ENCODE measurements at places on chromosomes 2 and 18.
A peak's percentile ranks its signal among the peaks of the same experiment; 100 is the strongest.

DNA sequence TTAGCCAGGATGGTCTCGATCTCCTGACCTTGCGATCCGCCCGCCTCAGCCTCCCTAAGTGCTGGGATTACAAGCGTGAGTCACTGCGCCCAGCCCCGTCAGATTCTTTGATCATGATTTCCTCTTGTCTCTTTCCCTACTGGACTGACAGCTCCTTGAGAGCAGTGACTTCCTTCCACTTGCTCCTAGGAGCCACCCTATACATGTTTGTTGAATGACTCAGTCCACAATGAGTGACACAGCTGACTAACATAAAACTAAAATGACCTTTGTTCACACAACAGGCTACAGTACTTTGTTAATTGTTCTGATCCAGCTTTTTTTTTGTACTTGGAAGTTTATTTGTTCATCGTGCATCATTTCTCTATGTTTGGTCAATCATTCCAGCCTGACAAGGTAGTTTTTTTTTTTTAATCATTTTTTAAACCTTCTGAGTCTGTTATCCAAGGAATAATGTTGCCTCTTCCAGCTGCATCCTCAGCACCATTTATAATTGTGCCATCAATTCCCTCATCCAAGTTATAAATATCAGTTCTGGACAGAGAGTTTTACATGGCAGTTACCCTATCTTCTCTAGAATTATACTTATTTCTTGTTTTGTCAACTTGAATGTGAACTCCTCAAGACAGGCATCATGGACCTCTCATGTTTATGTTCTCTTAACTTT lies 42.9 kb upstream of the TUBA3E start:
- no peak for DNase-seq

- no peak for DNase-seq
Measured at GRCh38 chr2:23414871-23415270, 29.9 kb downstream of the KLHL29 start.

- DNase-seq, result peak; percentile 52
Measured at GRCh38 chr2:161391737-161392506, 24.2 kb upstream of the TBR1 start.

- DNase-seq, result no peak
Measured at GRCh38 chr2:57622009-57622408, 424.6 kb upstream of the VRK2 start.

DNA sequence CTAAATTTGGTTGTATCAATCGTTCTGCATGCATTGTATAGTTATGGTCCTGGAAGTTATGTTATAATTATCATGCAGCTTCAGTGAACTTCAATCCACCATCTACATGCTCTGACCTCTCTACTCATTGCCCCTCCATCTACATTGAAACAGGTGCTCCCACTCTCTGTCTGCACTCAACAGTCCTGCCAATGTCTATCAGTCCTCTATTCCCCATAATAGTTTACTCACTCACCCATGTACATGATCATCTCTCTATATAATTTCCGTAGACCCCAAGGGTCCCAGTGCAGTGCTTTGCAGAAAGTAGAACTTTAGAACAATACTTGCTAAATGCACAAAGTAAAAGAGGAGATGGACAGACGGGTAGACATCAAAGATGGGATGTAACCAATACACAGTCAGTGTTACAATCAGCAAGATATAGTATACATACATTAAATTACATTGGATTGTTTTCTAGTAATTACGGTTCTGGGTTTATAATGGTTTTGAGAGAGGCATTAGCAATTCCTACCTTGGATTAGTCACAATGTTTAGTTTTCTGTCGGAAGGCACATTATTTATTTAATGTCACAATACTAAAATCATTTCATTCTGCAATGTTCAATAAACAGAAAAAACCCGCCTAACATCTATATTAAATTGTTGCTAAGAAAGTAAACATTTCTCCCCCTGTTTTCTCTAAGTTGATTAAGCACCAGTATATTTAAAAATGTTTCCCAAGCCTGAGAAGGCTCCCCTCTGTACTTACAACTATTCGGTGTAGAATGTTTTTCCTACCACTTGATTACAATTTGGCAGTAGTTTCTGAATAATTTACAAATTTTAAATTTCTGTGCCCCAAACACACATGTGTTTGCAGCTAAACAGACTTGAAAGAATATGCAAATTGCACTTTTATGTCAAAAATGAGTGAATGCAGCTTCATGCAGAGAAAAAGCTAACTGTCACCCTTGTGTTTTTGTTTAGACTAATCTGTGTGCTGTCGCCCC lies 94.4 kb upstream of the SIX2 start:
- DNase-seq, result no peak

GRCh38 chr2:30986231-30986580 lies 152.0 kb downstream of the GALNT14 start:
- no peak for DNase-seq

- no peak for DNase-seq
Measured at GRCh38 chr2:96175951-96176350, 30.7 kb upstream of the DUSP2 start.

GRCh38 chr2:118983133-118983532 lies 41.1 kb downstream of the MARCO start:
- DNase-seq, result no peak

DNA sequence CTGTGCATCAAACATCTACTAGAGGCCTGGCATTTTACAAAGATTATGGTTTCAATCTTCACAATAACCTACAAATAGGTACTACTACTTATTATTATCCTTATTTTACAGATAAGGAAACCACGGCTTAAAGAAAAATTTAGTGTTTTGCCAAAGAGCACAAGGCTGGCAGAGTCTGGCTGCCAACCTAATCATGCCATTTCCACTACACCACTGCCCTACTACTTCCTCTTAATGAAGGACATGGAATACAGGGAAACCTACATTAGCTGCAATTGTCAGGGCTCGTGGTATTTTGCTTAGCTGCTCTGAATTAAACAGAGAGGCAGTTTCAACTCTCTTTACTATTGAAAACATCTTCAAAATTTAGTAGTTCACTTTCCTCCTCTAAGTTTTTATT lies 5.9 kb downstream of the MBOAT2 start:
- DNase-seq, result no peak

DNA sequence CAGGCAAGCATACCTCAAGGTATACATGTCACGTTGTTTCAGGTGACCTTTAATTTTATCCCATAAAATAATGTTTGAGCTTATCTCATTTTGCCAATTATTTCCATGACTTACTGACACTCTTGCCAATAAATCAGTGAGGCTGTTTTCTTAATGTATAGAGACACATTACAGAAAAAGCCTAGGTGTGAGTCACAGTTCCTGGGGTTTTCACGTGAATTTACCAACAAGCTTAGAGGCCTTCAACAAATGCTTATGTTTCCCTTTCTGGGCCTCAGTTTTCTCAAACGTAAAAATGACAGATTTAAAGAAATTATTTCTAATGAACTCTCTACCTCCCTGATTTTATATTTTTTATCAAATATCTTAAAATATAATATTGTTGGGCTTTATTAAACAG lies 517.5 kb upstream of the SPHKAP start:
- no peak for DNase-seq

DNA sequence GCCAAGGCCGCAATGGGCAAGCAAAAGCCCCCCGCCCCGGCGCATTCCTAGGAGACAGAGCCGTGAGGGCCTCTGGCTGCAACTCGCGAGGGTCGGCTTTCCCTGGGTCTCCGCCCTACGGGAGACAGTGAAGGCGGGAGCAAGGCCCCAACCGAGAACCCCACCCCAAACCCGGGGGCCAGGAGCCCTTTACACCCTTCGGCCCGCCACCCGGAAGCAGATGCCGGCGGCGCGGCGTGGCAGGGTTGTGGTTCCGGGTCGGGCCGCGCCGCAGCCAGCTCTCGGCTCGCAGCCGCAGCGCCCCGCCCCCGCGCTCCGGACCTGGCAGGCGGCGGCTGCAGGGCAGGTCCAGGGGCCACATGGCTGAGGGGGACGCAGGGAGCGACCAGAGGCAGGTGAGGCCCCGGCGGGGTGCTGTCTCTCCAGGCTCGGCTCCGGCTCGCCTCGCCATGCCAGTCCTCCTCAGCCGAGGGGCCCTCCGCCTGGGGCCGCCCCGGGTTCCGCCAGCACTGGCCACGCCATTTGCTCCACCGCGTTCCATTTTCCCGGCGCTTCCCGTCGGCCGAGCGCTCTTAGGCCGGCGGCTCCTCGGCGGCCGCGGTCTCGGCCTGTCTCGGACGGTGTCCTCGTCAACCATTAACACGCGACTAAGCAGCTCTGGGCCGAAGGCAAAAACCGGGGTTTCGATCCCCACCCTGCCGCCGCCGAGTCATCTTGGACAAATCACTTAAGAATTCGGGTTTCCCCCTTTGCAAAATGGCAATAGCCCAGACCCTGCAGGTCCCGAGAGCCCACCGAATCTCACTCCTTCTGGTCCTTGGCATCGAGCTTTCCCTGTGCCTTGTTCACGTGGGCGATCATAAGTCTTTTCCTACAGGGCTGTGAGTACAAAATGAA lies at the start of gene IMPACT:
IMPACT (plus strand) TSS at position 273 of the 897 bp plus-strand sequence; CDS start at position 360, 87 bp downstream.
- peak; percentile 86 for DNase-seq

DNA sequence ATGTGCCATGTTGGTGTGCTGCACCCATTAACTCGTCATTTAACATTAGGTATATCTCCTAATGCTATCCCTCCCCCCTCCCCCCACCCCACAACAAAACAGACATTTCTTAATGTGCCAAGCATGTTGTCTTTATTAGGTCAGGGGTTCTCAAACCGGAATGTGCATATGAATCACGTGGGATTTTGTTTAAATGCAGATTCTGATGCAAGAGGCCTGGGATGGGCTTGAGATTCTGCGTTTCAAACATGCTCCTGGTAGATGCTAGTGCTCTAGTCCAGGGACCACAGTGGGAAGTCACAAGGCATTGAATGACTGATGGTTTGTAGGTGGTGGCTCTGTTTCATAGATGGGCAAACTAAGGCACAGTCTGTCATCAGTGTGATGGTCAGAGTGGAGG lies 184.7 kb downstream of the SMAD7 start:
- no peak for DNase-seq

DNA sequence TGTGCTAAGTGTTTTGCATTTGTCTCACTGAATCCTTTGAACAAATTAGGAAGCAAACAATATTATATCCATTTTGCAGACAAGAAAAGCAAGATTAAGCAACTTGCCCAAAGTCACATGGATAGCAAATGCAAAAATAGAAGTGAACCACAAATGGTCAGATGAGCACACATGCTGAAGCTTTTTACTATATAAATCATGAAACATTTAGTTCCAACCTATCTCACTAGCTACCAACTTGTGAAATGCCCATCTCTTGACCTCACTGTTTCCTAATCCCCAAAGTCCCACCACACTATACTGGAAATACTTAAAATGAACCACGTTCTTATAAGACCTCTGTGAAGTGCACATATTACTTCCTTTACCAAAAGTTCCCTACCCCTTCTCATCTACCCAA lies 380.5 kb downstream of the ERBB4 start:
- DNase-seq, result no peak

DNA sequence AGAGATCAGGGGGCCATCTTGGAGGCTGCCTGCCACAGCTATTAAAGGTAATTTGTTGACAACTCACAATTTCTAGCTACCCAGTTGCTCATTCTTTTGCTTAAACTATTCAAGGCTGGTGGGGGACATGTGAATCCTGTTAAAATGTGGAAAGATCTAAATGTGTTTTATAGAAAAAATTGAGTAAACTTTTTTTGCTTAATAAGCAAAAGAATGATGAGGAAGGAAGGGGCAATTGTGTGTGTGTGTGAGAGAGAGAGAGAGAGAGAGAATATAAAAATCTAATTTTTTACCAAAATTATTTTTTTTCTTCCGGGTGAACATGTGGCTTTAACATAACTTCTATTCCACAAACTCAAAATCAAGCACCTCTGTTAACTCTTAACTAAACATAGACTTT lies 5.2 kb upstream of the IL1RL1 start:
- no peak for DNase-seq

DNA sequence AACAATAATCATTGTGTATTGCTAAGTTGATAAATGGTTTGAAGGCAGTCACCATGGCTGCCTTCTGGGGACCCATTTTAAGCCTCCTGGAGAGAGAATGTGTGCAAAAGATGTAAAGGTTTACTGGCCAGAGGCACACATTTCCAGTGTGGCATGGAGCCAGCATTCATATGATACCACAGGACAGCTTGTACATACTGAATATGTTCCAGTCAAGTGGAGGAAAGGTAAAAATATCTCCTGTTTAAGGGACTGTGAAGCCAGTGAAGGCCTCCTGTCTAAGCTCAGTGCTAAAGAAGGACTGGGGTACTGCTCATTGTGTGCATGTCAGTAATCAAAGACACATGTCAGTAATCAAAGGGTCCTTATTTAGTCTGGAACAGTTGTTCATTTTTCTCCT lies 119.2 kb downstream of the BABAM2 start:
- DNase-seq, result no peak

DNA sequence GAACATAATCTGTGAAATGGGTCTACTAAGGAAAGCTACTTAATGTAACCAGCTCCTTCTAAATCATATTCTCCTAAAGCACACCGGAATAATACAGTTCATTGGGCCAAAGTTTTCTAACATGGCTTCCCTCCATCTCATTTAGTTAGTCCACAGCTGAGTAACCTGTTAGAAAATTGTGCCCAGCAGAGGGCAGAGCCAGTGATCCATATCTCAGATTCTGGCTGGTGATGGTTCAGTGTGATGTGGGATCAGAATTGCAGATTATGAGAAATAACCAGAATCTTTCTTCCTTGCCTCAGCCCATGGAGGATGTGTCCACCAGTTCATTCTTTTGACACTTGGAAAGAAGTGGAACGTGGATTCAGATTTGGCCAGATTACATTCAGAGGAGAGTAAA lies 9.4 kb upstream of the CTLA4 start:
- peak; percentile 79 for DNase-seq

DNA sequence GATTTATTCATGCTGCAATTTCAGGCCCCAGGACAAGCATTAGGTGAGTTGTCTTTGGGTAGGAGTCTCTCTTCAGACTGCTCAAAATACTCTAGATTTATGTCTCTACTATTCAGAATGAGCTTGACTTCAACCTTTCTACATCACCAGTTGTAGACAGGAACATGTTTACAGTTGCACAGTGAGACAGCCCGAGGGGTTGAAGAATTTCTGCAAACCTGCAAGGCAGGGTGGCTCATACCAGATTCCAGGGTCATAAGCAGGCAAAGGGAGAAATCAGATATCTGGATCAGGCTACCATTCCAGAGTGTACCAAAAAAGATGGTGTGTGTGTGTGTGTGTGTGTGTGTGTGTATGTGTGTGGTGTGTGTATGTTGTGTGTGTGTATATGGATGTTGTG lies 112.4 kb downstream of the SPP2 start:
- DNase-seq, result no peak

- no peak for DNase-seq
Measured at GRCh38 chr2:147482916-147483669, 361.7 kb upstream of the ACVR2A start.

GRCh38 chr18:4748975-4749374 lies 293.9 kb upstream of the DLGAP1 start:
- DNase-seq, result no peak

DNA sequence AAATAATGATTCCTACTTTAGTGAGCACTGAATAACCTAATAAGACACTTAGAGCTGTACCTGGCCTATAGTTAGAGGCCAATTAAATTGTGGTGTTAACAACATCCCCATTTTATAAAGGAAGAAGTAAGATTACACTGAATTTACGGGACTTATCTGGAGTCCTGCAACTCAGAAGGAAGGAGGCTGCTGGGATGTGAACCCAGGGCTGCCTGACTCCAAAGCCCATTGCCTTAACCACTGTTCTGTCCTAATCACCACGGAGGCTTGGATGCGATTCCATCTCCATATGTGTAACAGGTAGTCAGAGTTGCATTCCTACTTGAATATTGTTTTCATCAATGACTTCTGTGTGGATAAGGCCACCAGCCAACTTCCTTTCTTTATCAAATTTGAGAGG lies 168.9 kb downstream of the SOCS6 start:
- no peak for DNase-seq
